ENCODE measurements at places on chromosomes 2 and 18. TPM values are rescaled to one million over a fixed set of nuclear protein-coding genes. Genes with fewer than 3 reads are reported as not detected.

Gene CFC1
- not detected for total RNA-seq

Gene IKZF2
- 4.2 TPM for total RNA-seq

Gene BCL2L11
- 11.7 TPM for total RNA-seq

Gene LYPD6B
- total RNA-seq = 1.5 TPM

All from mesangial cell (primary cell).